ENCODE measurements at places on chromosomes 16 and 17.

- DNase-seq = no peak
Observed at GRCh38 chr17:30832438-30833124, 815 bp downstream of the ATAD5 start.

- DNase-seq = no peak
Observed at GRCh38 chr16:81758376-81758775, 20.7 kb upstream of the PLCG2 start.

- no peak for DNase-seq
Observed at GRCh38 chr17:68423251-68423650, 34.0 kb downstream of the WIPI1 start.

GRCh38 chr16:21103941-21104860 is 46.4 kb downstream of the DNAH3 start:
- no peak for DNase-seq

DNA sequence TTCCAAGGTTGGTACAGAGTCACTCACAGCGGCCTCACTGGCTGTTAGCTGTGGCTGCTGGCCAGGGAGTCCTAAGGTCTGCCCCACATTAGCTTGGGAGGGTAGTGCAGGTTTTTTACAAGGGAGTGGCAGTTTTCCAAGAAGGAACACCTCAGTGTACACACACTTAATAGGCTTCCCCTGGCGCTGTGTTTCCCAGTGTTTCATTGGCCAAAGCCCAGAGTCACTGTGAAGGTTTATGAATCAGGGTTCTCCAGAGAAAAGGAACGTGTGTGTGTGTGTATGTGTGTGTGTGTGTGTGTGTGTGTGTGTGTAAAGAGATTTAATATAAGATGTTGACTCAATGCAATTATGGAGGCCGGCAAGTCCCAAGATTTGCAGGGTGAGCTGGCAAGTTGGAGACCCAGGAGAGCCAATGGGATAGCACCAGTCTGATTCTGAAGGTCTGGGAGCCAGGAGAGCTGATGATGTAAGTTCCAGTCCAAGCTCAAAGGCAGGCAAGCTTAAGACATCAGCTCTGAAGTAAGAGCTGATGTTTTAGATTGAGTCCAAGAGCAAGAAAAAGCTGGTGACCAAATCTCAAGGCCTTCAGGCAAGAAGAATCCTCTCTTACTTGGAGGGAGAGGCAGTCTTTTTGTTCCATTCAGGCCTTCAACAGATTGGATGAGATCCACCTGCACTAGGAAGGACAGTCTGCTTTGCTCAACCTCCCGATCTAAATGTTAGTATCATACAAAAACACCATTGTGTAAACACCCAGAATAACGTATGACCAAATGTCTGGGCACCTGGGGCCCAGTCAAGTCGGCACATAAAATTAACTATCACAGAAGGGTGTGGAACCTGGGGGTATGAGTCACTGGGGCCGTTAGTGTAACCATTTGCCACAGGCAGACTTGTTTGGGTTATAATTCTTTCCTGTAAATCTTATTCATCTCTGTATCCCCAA is 206.8 kb downstream of the PRKCA start:
- DNase-seq = peak; percentile 77

DNA sequence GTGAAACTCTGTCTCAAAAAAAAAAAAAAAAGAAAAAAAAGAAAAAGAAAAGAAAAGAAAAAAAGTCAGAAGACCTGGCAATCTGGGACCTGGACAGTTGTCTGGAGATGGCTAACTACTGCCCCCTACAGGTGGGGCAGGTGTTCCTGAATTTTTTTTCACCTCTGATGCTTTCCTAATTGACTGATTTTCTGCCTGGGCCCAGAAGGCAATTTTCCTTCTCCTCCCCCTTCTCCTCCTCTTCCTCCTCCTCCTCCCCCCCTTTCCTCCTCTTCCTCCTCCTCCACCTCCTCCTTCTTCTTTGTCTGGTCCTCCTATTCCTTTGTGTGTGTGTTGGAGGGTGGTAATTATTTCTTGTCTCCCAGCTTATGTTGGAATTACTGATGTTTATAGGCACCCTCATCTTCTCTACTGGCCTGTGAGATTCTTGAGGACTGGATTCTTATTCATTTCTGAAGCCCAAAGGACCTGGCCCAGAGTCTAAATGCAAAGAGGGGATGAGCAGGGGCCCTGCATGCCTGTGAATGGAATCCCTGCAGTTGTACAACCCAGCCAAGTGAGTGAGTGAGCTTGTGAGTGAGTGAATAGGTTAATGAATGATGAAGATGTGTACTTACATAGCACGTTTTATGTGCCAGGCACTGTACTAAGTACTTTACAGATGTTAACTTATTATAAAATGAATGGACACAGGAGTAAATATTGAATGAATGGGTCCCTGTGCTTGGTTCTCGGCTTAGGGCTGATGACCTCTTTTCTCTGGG is 26.9 kb downstream of the IRX5 start:
- DNase-seq = peak; percentile 63

DNA sequence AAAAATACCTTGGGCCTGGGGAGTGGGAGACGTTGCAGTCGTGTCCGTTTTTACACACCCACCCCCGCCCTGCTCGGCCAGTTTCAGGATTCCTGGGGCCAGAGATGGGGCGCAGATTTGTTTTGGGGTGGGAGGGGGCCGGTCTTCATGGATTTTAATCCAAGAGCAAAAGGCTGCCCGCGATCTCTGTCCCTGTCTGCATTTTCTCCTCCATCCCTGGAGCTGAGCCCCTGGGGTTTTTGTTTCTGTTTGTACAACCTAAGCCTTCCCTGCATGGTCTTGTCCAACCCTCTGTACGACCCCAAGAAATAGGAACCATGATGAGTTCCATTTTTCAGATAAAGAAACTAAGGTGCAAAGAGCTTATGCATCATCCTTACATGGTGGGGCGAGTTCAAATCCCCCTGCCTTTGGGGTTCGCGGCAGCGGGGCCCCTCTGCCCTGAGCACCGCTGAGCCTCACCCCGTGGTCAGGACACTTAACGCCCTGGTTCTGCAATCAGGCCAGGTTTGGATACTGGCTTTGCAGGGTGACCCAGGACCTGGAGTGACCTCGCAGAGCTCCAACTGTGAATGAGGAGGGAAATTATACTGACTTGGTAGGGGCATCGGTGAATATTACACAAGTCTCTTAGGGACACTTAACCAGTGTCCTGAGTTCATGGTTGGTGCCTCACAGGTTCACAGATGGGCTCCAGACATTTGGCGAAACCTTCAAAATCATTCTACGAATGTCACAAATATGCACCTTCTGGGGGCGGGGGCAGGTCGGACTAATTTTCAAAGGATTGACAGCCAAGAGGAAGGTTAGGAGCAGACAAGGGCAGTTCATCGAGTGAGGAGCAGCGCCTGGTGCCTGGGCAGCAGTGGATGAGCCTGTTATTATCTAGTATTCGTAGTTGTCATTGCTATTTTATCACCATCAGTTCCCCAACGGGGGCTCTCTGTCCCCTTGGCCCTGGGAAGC is 4.1 kb upstream of the FOXF1 start:
- DNase-seq = no peak

DNA sequence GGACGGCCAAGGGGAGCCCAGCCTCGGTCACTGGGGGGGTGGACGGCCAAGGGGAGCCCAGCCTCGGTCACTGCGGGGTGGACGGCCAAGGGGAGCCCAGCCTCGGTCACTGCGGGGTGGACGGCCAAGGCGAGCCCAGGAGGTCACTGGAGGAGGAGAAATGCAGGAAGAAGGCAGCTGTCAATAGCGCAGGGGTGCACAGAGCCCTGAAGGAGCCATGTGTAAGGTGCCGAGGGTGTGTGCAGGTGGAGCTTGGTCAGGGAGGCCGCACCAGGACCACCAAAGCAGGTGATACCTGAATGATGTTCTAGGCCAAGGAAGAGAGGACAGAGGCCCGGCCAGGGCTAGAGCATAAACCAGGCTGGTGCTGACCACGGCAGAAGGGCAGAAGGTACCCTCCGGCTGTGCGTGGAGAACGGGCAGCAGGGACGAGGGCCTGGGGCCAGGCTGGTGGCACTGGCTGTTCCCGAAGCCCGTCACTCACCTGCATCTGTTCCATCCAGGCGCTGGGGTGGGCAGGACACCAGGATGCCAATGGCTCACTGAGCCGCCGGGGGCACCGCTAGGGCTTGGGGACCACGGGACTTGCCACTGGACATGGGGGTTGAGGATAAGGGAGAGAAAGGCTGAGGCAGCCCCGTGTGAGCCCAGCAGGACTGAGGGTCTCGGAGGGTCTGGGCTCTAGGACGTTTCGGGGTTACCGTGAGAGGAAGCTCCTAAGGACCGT is 5.9 kb upstream of the CCDC57 start:
- DNase-seq = no peak

DNA sequence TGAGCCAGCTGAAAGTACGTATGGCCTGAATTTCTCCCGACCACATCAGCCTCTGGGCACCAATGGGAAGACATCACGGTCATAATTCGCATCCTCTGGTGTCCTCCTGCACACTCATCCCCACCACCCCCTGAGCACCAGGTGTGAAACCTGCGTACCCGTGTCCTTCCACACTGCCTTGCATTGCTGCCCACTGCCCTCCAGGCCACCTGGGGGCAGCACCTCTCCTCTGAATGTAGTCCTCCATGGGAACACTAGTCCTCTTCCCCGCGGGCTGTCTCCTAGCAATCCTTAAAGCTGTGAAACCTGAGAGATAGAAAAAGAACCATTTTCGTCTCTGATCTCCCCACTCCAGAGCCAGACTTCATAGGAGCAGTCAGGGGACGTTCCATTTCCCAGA is 125.5 kb downstream of the ZNF18 start:
- DNase-seq = no peak

GRCh38 chr17:36136036-36136435 is 32.4 kb downstream of the CCL4 start:
- no peak for DNase-seq

DNA sequence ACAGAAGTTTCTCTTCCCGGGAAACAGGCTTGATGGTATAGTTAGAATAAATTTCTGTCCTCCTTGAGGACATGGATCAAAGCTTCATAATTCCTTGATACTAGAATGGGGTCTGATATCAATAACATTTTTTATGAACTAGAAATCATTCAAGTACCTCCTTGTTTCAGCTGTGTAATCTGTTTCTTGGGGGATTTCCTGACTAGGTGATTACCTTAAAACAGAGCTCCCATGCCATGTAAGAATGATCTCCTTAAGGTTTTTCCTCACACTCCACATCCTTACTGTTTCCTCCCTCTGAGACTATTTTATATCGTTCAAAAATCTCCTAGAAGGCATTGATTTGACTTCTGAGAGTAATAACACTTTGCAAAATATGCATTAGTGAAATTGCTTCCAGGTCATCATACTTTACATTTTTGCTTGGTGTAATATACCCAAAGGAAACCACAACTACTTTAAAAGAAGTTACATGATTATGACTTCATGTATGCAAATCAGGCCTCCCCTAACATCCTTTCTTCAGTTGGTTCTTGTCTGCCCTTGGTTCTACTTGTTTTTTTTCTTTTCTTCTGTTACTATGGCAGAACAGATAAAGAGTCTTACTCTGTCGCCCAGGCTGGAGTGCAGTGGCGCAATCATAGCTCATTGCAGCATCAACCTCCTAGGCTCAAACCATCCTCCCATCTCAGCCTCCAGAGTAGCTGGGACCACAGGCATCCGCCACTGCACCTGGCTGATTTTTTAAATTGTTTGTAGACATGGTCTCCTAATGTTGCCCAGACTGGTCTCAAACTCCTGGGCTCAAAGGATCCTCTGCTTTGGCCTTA is 388.8 kb downstream of the ZFHX3 start:
- DNase-seq = no peak

- no peak for DNase-seq
Observed at GRCh38 chr16:16084874-16085273, 135.5 kb downstream of the ABCC1 start.

DNA sequence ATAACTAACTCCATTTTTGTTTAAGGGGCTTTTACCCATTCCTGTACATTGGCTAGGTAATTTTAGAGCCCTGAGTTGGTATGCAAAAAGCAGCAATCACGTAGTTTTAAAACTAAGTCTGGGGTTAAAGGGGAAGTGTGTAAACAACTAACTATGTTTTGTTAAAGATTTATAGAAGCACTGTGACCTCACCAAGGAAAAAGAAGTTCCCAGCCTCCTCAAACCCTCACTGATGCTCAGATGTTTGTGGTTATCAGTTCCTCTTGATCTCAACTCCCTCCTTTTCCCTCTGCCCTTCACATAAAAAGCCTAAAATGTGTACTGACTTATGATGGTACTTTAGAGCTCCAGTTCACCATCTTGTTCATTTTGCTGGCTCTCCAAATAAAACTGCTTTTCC is 119.9 kb upstream of the IRX6 start:
- DNase-seq = no peak

DNA sequence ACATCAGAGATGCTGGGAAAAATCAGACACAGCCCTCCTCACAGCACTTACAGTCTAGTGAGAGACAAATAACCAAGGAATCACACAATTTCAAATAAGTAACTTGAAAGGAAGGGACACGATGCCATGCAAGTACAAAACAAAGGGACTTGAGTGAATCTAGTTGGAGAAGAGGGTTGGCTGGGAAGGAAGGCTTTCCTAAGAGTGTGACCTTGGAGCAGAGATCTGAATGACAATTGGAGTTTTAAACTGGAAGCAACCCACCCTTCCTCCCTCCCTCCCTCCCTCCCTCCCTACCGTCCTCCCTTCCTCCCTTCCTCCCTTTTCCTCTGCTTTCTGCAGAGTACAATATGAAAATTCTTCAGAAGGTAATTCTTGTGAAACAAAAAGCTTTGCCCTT is 31.1 kb downstream of the ADAMTS18 start:
- DNase-seq = no peak

Data from ACHN (cell line).